ENCODE measurements at places on chromosomes 7 and 10.

- DNase-seq: no peak
Measured at GRCh38 chr7:2023877-2024566, 208.7 kb downstream of the MAD1L1 start.

- no peak for DNase-seq
Measured at GRCh38 chr7:17444673-17445072, 146.2 kb downstream of the AHR start.

- DNase-seq: no peak
Measured at GRCh38 chr10:120793088-120793487, 58.1 kb upstream of the WDR11 start.

GRCh38 chr10:117610321-117610720, 67.8 kb downstream of the EMX2 start:
- no peak for DNase-seq

DNA sequence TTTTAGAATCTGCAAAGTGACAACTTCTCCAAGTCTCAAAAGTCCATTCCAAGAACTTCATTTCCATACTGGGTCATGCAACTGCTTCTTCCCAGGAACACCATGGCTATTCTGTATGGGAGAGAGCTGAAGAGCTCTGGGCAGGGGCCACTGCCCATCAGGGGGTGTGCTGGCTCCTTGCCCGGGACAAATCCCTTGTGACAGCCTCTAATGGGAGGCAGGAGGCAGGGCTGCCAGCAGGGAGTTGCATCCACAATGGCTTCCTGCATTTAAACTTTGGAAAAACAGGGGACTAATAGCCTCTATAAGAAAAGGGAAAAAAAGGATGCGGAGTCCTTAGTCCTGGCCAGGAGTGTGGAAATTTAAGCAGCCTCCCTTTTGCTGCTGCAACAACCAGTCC, 18.4 kb upstream of the FRMD4A start:
- no peak for DNase-seq

DNA sequence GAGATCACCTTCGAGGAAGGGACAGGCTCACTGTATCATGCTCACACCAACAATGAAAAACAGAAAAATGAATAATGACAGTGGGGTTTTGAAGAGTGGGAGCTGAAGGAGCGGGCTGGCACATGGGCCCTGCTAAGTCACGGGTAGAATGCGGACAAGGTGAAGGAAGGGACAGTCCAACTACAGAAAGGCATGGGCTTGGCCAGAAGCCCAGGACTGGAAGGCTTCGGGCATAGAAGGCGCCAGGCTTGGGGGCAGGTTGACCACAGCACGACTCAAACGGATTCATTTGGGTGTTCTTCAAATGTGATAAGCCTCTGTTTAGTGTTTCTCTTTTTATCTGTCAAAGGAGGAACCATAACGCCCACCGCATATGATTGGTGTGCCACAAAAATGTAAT, 509.5 kb downstream of the CCSER2 start:
- no peak for DNase-seq

DNA sequence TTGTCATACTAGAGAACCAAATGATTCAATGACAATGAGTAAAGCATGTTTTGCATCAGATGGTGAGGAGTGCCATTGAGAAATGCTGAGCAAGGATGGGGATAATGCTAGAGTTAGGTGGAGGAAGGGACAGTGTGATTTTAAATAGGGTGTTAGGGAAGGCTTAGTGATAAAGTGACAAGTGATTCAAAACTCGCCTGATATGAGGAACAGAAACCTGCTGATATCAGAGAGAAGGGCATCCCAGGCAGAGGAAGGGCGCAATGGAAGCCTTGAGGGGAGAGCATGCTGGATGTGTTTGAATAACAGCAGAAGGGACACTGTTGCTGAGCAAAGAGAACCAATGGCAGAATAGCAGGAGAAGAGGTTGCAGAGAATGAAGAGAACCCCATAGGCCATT, 196.2 kb downstream of the NRG3 start:
- DNase-seq: no peak

DNA sequence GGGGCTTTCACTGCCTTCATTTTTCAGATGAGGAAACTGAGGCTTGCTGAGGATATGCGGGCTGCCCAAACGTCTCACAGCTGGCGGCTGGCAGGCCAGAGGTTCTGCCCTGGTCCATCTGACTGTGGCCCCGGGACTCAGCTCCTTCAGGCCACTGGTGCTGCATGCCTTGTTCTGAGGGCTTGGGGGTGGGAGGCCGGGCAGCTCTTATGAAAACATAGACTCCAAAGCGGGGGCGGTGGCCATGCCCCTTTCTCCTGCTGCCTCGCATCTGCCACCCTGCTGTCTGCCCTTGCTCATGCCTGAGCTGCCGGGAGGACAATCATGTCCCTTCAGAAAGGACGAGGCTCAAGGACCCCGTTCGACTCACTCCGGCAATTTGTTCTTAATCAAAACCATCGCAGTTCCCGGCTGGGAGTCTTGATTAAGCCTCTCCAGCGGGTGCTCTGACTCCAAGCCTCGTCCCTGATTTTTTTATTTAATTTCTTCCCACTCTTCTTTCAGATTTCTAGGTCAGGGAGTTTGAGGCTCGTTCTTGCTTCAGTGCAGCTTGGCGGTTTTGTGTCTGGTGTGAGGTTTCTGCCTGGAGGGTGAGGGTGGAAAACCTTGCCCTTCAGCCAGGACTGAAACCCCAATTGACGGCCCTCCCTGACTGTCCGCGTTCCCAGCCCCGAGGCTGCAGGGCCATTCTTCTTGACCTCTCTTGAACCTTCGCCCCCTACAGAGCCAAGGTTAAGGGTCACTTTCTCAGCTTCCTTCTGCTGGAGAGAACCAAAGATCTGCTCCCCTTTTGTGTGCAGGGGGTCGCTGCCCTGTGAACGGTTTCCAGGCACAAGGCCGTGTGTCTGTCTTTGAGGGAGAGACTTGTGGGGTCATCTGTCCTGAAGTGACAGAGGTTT, 120.8 kb downstream of the DNAJB6 start:
- no peak for DNase-seq

DNA sequence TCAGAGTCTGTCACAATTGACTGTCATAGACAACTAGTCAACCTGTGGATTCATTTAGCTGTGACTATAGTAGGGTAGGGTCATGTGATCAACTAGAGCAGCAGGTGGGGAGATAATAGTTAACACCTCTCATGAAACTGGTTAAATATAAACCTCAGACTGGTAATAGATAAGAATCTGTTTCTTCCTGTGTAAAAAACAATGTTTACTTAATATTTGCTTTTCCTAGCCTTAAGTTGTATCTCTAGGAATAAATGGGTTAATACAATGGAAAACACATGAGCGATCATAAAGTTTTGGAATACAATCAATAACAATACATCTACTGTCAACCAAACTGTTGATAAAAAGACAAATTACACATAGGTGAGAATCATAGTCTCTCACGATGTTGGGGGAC, 43.4 kb upstream of the ITGB8 start:
- DNase-seq: no peak

All from HEK293T (cell line).